Neuronal stem cell (in vitro differentiated cells): ENCODE measurements at places on chromosomes 3 and 15.

- DNase-seq: no peak
Measured at GRCh38 chr3:45212095-45212468, 14.0 kb downstream of the TMEM158 start.

DNA sequence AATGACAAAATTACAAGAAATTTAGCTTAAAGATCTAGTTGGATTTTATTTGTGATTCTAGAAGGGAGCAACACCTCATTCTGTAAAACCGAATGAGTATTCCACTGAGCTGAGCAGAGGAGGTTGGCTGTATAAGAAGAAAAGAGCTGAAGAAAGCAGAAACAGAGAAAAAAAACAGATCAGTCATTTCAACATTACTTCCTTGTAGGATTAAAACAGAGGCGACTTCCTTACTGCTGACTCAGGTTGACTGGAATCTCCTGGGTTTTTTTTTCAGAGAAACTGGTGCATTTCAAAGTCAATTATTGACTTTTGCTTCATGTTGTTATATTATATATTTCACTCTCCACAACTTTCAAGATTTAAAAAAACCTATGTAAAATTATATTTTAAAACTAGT is 368.1 kb upstream of the UBE2E2 start:
- DNase-seq: no peak

DNA sequence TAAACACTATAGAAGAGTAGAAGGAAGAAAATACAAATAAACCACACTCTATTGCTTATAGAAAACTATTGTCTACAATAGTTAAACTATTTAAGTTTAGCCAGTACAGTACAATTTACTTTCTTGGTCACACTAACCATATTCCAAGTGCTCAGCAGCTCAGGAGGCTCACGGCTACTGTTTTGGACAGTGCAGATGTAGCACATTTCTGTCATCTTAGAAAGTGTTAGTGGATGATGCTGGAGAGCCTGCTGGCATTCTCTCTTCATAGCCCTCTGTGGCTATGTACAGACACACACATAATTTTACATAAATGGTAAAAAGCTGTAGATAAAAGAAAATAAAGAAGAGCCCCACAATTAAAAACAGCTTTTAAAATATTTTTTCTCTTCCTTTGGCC is 23.8 kb downstream of the NUDT16 start:
- no peak for DNase-seq

GRCh38 chr3:45739991-45740390 is 50.8 kb downstream of the SACM1L start:
- no peak for DNase-seq

- DNase-seq: no peak
Measured at GRCh38 chr15:52645916-52646315, 33.3 kb downstream of the ATOSA start.

DNA sequence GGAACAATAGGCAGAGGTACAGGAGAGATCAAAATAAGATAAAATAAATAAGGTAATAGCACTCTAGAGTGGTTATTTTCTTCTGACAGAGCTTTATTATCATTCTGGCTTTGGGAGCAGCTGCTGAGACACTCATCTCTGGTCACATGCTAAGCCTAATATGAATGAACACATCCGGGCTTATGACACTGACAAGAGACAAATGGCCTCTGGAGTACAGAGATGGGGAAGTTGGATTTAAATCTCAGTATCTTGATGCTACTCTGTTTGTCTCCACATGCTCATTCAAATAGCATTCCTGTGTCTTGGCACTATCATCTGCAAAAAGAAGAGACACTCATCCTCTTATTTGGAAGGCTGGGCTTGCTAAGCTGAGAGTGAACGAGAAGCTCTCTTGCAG is 55.6 kb downstream of the TMEM45A start:
- no peak for DNase-seq

- DNase-seq: no peak
Measured at GRCh38 chr3:66383023-66383422, 117.8 kb downstream of the LRIG1 start.

GRCh38 chr3:54577313-54577712 is 350.5 kb downstream of the LRTM1 start:
- DNase-seq: no peak

DNA sequence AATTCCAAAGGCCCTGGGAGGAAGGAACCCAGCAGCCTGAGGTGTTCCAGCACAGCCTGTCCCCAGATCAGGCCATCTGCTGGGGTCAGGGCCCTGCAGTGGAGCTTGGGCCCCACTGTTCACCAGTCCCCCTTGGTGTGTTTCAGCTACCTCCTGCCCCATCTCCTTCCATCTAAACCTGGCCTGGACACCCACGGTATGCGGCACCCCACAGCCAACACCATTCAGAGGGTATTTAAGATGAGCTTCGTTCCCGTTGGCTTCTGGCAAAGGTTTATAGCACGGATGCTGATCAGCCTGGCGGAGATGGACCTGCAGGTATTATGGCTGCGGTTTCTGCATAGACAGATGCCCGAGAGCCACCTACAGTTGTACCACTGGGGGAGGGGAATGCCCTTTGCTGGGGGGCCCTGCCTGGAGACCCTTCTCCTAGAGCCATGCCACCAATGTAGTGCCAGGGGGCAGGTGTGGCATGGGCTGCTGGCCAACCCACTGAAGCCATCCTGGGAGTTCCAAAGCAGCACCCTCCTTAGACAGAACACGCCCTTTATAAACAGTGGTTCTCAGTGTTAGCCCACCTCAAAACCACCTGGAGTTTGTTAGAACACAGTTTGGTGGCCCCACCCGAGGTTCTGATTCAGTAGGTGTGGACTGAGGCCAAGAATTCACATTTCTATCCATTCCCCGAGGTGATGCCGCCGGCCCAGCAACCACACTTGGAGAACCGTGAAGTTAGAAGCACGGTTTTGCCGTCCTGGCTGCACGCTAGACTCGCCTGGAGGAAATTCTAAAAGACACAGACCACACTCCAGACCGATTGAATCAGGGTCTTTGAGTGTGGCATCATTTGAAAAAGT is 126.9 kb downstream of the LRRK1 start:
- DNase-seq: no peak

- no peak for DNase-seq
Measured at GRCh38 chr3:32443478-32443877, 51.8 kb downstream of the CMTM7 start.

- peak; percentile 72 for DNase-seq
Measured at GRCh38 chr3:61564395-61565059, 3.2 kb downstream of the PTPRG start.

GRCh38 chr15:84816694-84817465 is at the start of gene ALPK3:
Gene ALPK3 (plus strand): TSS chr15:84817356. CDS start chr15:84817453, 97 bp downstream.
- DNase-seq: peak; percentile 33

DNA sequence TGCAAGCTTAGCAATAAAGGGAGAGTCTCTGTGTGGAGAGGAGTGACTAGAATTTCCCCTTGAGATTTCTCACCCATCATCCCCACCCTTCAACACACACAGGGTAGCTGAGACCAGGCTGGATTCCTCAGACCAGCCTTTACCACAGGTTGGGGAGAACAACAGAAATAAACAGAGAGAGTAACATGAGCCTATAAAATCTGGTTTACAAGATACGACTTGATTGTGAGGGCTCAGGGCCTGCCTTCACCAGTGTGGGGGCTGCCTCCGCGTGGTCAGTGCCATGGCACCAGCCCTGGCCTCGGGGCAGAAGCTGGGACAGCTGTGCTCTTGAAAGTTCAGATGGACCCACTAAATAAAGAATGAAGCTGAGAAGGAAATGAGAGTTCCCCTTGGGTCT is 14.6 kb upstream of the MAGEF1 start:
- no peak for DNase-seq

DNA sequence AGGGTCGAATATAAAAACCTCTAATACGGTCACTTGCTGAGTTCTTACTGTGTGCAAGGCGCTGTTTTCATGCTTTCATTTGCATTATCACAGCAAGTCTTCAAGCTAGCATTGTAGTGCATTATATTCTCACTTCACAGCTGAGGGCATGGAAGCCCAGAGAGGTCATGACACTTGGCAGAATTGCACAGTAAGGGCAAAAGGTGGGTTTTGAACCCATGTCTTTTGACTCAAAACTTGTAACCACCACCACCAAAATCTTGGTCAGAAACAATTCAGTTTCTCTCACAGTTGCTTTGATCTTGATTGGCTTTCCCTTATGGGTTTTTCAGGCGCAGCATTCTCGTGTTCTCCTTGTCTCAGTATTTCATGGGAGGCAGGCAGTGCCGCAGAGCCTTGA is 371.1 kb downstream of the PTPRG start:
- no peak for DNase-seq

GRCh38 chr15:44654858-44655257 is 8.6 kb downstream of the SPG11 start:
- DNase-seq: no peak

DNA sequence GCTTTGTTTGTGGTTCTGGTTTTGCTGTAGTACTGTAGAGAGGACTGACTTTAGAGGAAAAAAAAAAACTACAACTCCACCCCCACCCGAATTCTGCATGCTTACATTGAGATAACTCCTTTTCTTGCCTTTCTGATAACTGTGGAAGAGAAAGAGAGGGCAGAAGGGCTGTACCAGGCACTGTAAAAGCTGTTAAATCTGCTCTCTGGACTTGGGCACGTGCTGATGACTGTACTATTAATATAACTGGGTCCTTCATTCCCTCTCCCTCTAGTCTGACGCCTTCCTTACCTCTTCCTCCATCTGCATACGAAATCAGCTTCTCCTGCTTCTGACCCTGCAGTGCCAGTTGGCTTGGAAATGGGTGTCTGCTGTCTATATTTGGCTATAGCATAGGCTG is 15.0 kb downstream of the MAPKBP1 start:
- DNase-seq: no peak

- DNase-seq: no peak
Measured at GRCh38 chr15:57135800-57136199, 217.4 kb downstream of the TCF12 start.

- DNase-seq: no peak
Measured at GRCh38 chr15:66783314-66783713, 81.3 kb downstream of the SMAD6 start.

- DNase-seq: no peak
Measured at GRCh38 chr3:72177075-72178050, 392.4 kb upstream of the PROK2 start.

DNA sequence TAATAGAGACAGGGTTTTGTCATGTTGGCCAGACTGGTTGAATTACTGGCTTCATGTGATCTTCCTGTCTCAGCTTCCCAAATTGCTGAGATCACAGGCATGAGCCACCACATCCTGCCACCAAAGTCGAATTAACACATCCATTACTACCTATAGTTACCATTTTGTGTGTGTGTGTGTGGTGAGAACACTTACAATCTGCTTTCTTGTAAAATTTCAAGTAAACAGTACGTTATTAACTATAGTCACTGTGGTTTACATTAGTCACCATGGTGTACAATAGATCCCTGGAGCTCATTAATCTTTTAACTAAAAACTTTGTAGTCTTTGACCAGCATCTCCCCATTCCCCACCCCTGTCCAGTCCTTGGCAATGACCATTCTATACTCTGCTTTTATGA is 270.0 kb downstream of the NAALADL2 start:
- DNase-seq: no peak

- no peak for DNase-seq
Measured at GRCh38 chr3:189822726-189823125, 191.5 kb downstream of the TP63 start.

DNA sequence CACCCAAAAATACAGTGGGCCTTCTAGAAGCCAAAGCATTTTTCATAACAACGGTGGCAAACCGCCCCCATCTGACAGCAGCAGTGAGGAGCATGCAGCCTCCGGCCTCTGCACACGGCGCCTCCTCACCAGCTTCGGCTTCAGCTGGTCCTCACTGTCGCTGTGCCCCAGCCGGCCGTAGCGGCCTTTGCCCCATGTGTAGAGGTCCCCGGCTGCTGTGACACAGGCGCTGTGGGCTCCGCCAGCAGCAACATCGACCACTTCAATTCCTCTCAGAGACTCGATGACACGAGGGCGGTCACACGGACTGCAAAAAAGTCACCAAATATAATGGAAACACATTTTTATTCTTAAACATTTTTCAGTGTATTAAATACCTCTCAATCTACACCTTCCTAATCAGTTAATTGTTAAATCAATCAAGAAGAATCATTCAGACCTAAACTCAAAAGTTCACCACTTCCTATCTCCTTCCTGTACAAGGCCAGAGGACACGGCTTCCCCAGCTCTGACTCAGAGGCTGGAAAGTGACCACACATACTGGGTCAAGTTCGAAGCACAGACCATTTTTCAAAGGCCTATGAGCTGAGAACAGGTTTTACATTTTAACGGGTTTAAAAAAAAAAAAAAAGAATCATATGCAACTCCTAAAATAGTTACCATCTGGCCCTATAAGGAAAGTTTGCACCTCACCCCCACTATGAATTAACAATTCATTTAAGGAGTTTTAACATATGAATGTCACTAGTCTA is 33.6 kb upstream of the OCA2 start:
- DNase-seq: no peak

DNA sequence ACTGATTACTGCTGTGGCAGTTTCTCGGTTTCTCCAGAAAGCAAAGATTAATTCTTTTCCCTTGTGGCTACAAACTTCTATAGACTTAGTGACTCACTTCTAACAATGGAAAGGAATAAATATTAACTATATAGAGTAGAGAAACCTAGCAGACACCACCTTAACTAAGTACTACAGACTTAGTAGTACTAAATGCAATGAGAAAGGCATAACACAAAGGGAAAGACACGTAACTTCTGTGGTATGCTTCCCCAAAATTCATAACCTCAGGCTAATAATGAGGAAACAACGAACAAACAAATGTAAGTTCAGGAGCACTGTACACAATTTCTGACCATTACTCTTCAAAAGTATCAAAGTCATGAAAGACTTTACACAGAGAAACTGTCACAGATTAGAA is 31.2 kb downstream of the ATG3 start:
- DNase-seq: no peak

DNA sequence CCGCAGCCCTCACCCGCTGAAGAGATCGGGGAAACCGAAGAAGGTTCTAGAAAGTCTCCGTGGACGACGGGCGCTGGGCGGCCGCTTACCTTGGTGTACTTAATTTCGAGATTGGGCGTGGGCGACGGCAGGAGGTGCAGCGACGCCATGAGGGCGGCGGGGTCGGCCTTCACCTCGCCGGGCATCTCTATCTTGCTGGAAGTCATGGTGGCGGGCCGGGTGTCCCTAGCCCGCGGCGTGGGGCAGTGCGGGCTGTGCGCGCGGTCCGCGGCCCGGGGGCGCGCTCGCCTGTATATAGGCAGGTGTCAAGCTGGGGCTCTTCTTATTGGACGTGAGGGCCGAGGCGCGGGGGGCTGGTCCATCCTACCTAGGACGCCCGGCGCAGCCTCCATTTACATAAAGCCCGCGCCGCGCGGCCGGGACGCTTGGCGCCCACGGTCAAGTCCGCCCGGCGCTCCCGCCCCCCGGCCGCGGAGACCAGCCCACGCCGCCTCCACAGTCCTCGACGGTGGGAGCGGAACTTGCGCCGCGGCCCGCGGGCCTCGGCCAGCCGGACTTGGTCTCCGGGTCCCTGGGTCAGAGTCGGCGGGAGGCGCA is at the start of gene ALDH1A2:
TSS of gene ALDH1A2 (minus strand) at position 267 of the 597 bp plus-strand sequence. CDS start at position 206, 61 bp downstream.
- peak; percentile 26 for DNase-seq
